ENCODE measurements at places on chromosomes 11 and 22.
A peak's percentile ranks its signal among the peaks of the same experiment; 100 is the strongest.

- DNase-seq: no peak
Measured at GRCh38 chr11:72470386-72470785, 36.1 kb upstream of the CLPB start.

DNA sequence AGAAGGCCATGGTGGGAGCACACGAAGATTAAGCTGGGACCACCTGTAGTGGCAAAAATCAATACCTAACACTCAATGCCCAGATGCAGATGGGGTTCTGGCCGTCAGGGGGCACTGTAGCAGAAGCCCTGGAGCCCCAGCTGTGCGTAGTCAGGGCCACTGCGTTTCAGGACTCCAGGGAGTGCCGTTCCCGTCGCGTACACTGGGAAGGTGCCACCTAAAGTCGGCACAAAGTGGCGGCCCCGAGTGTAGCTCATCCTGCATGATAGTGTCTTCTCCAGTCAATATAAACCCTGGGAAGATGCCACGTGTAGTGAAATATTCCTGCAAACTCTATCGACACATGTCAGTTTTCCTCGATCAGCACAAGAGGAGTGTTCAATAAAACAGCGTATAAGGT lies 123.8 kb upstream of the NTM start:
- DNase-seq: peak; percentile 93

- no peak for DNase-seq
Measured at GRCh38 chr11:68936358-68936636, 32.6 kb downstream of the IGHMBP2 start.

- DNase-seq: no peak
Measured at GRCh38 chr11:63635762-63636465, 21.7 kb upstream of the PLAAT3 start.

GRCh38 chr11:44308256-44308922 lies 1.6 kb downstream of the ALX4 start:
- no peak for DNase-seq

GRCh38 chr11:20022363-20023081 lies 137.8 kb downstream of the DBX1 start:
- peak; percentile 62 for DNase-seq

GRCh38 chr11:96227244-96227643 lies 115.8 kb downstream of the MAML2 start:
- no peak for DNase-seq

DNA sequence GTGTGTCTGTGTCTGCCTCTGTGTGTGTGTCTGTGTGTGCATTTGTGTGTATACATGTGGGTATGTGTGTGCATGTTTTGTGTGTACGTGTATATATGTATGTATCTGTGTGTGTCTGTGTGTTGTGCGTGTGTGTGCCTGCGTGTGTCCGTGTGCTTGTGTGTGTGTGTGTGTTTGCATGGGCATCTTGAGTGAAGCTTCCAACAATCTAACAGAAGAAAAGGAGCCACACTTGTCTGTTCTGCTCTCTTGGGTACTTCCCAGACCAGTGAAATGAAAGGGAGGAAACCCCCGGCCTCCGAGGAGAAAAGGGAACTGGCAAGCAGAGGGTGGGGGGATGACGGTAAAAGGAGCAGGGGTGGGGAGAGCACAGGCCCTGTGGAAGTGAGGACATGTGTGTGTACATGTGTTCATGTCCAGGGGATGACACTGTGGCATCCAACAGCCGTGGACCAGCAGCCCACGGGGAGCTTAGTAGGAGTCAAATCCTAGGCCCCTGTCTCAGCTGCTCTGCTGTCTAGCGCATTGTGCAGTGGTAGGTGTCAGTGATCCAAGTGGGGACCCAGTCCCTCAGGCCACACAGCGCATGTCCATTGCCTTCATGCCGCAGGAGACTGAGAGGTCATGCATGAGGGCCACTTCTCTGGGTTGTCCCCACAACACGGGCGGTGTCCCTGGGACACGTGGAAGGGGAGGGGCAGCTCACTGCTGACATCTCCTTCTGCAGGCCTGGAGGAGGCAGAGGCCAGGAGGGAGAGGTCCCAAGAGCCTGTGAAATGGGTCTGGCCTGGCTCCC lies 8.1 kb downstream of the CSF2RB start:
- no peak for DNase-seq

DNA sequence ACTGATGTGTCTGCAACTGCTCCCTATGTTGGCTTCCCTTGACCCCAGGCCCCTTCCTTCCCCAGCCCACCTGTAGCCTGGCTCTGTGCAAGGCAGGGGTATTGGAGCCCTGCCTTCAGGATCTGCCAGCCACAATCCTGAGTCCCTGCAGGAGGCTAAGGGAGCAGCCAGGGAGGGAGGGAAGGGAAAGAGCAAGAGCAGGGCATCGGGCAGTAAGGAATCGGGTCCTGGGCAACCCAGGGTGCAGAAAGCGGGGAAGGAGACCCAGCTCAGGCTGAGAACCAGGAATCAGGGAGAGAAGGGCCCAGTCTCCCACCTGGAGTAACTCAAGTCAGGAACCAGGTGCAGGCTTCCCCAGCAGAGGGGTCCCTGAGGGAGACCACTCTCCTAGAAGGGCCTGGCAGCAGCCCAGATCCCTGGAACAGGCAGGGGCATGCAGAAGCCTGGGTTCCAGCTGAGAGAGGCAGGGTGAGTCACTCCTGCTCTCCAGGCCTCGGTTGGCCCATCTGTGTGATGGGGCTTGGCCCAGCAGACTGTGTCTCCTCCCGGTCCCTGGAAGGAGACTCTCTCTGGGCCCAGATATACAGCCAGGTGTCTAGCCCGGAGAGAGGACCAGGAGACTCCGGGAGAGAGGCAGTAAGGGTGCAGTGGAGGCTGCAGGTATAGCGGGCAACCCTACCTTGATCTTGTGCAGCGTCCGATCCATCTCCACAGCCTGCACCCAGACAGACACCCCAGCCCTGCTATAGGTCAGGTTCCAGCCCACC lies 13.4 kb downstream of the STARD10 start:
- DNase-seq: peak; percentile 54

- DNase-seq: no peak
Measured at GRCh38 chr11:14698771-14699170, 55.2 kb downstream of the PDE3B start.

GRCh38 chr22:20099099-20099711 lies 16.7 kb upstream of the RANBP1 start:
- DNase-seq: no peak

DNA sequence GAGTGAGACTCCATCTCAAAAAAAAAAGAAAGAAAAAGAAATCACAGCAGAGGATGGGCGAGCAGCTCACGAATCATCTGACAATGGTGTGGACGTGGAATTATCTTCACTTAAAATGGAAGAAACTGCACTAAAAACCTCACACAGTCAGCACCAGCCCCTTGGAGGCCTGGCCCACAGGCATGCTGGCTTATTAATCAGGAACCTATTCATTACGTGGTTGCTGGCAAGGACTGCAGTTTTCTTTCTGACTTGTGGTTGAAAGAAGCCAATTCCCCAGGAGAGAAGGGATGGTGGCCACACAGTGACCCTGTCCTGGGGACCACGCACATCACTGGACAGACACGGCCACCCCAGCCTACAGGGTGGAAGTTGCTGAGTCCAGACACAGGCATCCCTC lies 401.1 kb downstream of the CTTN start:
- DNase-seq: no peak

DNA sequence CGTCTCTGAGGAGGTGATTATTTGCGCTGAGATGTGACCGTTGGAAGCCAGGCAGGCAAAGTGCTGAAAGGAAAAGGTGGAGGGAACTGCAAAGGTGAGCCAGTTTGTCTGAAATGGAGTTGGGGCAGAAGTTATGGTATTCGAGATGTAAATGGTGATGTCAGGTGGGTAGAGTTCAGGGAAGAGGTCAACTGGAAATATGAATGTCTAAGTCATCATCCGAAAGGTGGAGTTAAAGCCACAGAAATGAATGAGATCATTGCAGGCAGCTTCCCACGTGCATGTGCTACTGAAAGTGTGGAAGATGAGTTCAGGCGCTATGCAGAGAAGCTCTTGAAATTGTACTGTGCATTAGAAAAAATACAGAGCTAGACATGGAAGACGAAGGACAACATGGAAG lies 2.2 kb upstream of the BPIFC start:
- no peak for DNase-seq

- peak; percentile 96 for DNase-seq
Measured at GRCh38 chr11:27443746-27444507, 28.7 kb downstream of the LGR4 start.

DNA sequence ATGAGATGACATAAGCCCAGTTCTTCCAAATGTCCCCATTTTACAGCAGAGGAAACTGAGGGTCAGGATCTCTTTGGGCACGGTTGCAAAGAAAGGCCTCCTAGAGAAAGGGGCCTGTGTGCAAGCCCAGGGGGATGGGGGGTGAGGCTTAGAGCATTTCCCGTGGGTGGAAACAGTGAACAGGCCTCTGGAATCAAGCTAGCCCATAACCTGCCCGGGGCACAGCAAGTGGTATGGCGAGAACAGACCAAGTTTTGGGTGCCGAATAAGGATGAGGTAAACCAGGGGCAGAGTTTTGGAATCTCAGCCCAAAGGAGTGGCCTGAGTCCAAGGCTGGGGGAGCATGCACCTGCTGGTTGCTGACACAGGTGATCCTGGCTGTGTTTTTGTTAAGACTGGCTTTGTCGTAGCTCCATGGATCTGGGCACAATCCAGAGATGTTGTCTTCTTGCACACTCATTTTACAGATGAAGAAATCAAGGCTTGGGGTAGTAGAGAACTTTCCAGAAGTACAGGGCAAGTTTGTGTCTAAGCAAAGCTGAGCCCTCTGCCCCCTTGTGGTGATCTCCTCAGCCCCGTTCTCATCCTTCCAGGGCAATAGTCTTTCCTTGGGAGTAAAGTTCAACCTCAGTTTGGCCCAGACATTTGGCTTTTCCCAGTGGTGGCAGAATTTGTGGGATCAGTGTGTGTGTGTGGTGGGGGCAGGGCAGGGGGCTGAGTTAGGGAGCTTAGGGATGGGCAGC lies 53.5 kb upstream of the MYEOV start:
- DNase-seq: no peak

GRCh38 chr11:90809581-90809980 lies 586.7 kb upstream of the CHORDC1 start:
- DNase-seq: no peak

GRCh38 chr11:134560566-134561330 lies 148.7 kb upstream of the B3GAT1 start:
- DNase-seq: peak; percentile 80

GRCh38 chr11:15171956-15172355 lies 57.2 kb downstream of the INSC start:
- no peak for DNase-seq

DNA sequence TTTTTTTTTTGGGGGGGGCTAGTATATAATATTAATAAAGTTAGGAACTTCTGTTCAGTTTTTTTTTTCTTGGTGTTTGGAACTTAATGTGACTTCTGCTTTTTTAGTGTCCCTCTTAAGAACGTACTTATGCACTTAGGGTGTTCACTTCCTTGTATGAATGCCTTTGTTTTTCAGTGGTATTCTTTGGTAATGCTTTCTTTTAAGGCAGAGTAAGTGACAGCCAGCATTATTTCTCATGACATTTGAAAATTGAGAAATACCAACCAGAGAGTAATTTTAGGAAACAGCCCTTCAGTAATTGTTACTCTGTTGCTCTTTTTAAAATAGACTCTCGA lies 2.4 kb downstream of the GRK3 start:
- no peak for DNase-seq

DNA sequence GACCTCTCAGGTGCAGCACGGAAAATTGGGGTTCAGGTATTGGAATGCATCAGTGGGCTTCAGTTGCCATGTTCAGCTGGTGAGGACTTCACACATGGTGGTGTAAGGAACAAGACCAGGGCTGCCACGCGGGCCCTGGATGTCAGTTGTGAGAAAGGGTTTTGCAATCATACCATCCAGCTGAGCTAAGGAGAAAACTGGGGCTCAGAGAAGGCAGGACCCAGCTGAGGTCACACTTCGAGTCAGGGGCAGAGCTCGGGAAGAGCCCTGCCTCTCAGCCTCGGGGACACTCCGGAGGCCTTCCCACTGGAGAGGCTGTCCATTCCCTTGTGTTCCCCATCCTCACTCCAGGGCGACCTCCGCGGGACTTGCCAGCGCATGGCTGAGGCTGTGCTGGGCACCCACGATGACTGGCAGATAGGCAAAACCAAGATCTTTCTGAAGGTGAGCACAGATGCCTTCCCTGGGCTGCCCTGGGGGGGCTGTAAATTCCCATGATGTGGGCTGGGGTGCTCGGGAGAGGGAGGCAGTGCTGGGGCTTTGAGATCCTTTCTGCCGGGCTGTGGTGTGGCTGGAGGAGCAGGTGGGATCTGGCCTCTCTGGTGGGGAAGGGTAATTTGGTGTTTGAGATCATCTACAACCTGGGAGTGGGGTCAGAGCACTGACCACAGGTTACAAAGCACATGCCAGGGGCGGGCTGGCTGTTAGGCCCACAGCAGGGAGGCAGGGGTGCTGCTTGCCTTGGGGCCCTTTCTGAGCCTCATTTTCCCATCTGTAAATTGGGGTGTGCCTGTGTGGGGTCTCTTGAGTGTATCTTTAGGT lies 47.2 kb downstream of the MYO7A start:
- DNase-seq: no peak

Measured in NCI-H526 (cell line).